A549 treated with AZD2906 at 1 μM for 4 hours (cell line): ENCODE measurements at places on chromosomes 2 and 18. TPM values are rescaled to one million over a fixed set of nuclear protein-coding genes. Genes with fewer than 3 reads are reported as not detected.

SERPINB7 gene
- 1.6 to 3.0 TPM (median 2.2 TPM) in 5 replicates for total RNA-seq

ZNF512 gene
- total RNA-seq = 14.8 to 19.7 TPM (median 17.7 TPM) in 5 replicates

LYG1 gene
- total RNA-seq = 1.0 to 2.2 TPM (median 1.7 TPM) in 5 replicates

CREG2 gene
- 6.2 to 12.4 TPM (median 10.5 TPM) in 5 replicates for total RNA-seq

IWS1 gene
- 33.2 to 46.6 TPM (median 37.4 TPM) in 5 replicates for total RNA-seq

ALK gene
- not detected in 5 replicates for total RNA-seq

DNAJC5G gene
- not detected in 5 replicates for total RNA-seq

CTIF gene
- 11.2 to 16.5 TPM (median 15.0 TPM) in 5 replicates for total RNA-seq

KLHL14 gene
- total RNA-seq = not detected in 5 replicates

VWC2L gene
- not detected in 5 replicates for total RNA-seq

RUFY4 gene
- total RNA-seq = 0.08 TPM in 1 of 5 replicates, not detected in the others

GLI2 gene
- total RNA-seq = 16.8 to 26.9 TPM (median 22.1 TPM) in 5 replicates

UNC80 gene
- not detected in 5 replicates for total RNA-seq

MLPH gene
- 232 to 335 TPM (median 309 TPM) in 5 replicates for total RNA-seq

DNPEP gene
- 56.8 to 62.2 TPM (median 60.4 TPM) in 5 replicates for total RNA-seq

ZNF514 gene
- total RNA-seq = 4.9 to 8.0 TPM (median 6.6 TPM) in 5 replicates

ABCG5 gene
- not detected in 5 replicates for total RNA-seq

C2orf81 gene
- 2.4 to 3.6 TPM (median 3.2 TPM) in 5 replicates for total RNA-seq

SPP2 gene
- not detected in 5 replicates for total RNA-seq

GCG gene
- 0.05 TPM in 1 of 5 replicates, not detected in the others for total RNA-seq

NEB gene
- total RNA-seq = 0.17 to 0.34 TPM (median 0.20 TPM) in 5 replicates

FN1 gene
- total RNA-seq = 179 to 290 TPM (median 198 TPM) in 5 replicates

ABHD1 gene
- total RNA-seq = 1.3 to 1.6 TPM (median 1.3 TPM) in 5 replicates

SCG2 gene
- total RNA-seq = 0.94 to 1.4 TPM (median 1.1 TPM) in 5 replicates

NEU2 gene
- total RNA-seq = not detected in 5 replicates

ITGB6 gene
- 0.40 to 0.87 TPM (median 0.55 TPM) in 5 replicates for total RNA-seq

KLHL41 gene
- total RNA-seq = 0.14 to 0.24 TPM (median 0.19 TPM) in 5 replicates

SERPINE2 gene
- total RNA-seq = 139 to 170 TPM (median 157 TPM) in 5 replicates

AQP12A gene
- not detected in 5 replicates for total RNA-seq

TNP1 gene
- not detected in 5 replicates for total RNA-seq

ABCB11 gene
- 0.01 to 0.06 TPM (median 0.02 TPM) in 5 replicates for total RNA-seq
